Cerebellum (tissue), 4 donors: ENCODE measurements at places on chromosomes 2 and 18.

- no peak for DNase-seq
Observed at GRCh38 chr2:239467281-239467955, 66.6 kb upstream of the HDAC4 start.

- no peak for DNase-seq
Observed at GRCh38 chr18:35915056-35915455, 57.4 kb upstream of the RMP24 start.

GRCh38 chr2:71929482-71929772 lies 218.2 kb downstream of the CYP26B1 start:
- DNase-seq, result no peak

- DNase-seq, result no peak
Observed at GRCh38 chr2:109209412-109209811, 80.4 kb downstream of the SH3RF3 start.

GRCh38 chr2:179751163-179751809 lies 110.1 kb downstream of the ZNF385B start:
- peak; percentile 29 for DNase-seq

DNA sequence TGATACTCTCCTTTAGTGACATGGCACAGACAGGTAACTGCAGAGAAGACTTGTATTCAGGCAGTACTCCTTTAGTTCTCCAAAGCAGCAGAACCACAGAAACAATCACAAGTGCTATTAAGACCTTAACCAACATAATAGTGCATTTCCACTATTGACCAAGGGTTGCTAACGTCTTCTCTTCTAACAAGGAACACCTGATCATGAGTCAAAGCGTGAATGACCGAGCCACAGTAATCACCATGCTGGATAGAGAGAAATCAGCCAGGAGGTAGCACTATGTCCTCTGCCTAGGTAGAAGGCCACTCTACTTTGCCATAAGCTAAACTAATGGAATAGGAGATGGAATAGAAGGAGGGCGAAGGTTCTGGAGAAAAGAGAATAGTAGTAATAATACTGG lies 161.0 kb downstream of the ANKRD44 start:
- no peak for DNase-seq

- no peak for DNase-seq
Observed at GRCh38 chr2:46943881-46944798, 28.5 kb upstream of the MCFD2 start.

- no peak for DNase-seq
Observed at GRCh38 chr18:56374007-56374655, 264.3 kb downstream of the TXNL1 start.

- no peak for DNase-seq
Observed at GRCh38 chr2:179612108-179612507, 249.3 kb downstream of the ZNF385B start.

DNA sequence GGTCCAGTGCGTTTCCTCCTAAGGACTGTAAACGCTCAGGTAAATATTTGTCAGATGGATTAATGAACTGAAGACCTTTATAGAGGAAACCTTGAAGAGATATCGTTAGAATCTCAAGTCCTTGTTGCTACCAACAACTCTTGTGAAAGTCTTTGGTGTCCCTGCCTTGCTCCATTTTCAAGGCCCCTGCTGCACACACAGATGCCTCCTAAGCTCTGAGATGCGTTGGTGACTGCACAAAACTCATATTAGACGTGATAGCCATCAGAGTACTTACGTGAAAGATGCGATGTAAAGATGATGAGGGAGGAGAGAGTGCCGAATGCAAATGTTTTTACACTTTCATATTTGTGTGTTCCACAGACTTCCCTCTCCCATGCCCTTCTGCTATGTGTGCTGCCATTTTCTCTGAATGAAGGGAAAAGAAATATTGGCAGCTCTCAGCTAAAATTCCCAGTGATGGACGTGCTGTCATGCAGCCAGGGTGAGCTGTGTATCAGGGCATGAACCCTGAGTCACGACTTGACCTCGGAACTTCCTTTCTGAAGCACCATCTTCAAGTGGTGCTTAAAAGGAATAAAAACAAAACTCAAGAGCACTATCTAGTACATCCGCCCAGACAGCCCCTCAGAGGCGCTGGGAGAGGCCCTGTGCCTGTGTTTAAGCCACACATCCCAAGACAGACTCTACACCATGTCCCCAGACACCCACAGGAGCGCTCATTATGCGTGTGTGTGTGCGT lies 117.4 kb downstream of the FAM210A start:
- DNase-seq, result no peak

GRCh38 chr2:46554397-46554796 lies 75.0 kb downstream of the TMEM247 start:
- DNase-seq, result no peak

DNA sequence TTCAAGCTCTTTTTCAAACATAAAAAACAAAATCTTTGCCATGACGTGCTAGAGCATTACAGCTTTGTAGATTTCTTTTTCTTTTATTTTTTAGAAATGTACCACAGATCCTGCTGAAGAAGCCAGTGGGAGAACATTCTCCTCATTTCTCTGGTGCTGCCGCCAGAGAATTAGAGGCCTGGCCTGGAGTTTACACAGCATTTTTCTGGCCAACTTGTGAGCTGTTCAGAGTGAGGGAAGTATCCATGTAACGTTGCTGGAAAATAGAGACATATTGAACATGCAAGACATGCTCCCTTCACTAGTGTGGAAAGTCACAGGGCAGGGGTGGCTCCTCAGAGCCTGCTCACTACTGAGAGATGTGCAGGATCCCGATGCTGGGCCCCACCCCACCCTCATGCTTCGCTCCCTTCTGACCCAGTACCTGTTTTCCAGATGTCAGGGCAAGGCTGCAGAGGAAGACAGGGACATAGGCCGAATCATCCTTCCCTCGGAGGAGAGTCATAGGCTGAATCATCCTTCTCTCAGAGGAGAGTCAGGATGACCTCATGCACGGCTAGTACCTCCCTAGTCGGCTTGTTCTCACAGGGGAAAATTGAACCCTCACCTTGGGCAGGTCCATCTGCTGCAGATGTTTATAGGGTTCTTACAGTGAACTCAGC lies 298.5 kb downstream of the INSIG2 start:
- DNase-seq, result no peak

GRCh38 chr2:85988175-85988913 lies 99.6 kb upstream of the ST3GAL5 start:
- DNase-seq, result no peak

DNA sequence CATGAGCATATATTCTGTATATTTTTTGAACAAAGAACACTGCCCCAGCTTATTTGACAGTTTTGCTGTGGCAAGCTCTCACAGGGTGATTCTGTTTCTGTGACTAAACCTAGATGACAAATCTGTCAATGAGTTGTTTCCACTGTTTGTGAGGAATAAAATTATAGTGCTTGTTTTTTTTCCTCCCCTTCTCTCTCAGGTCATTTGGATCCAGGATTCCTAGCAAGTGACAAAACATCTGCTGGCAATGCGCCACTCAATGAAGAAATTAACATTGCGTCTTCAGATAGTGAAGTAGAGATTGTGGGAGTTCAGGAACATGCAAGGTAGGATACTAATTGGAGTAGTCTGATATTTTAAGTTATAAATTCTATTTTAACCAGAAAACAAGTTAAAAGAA lies 149.3 kb downstream of the HAUS1 start:
- no peak for DNase-seq

DNA sequence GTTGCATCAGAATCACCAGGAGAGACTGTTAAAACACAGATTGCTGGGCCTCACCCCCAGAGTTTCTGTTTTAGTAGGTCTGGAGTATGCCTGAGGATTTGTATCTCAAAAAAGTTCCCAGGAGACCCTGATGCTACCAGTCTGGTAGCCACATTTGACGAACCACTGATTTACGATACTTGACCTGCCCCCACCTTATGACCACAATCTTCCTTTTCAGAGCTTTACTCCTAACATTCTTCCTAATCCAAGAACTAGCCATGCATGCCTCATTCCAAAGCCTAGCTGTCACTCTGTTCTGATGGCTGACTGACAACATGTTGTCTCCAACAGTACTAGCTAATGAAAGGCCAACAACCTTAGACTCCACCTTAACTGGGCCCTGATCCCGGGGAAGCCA lies 191.4 kb downstream of the MBD2 start:
- DNase-seq, result no peak

- no peak for DNase-seq
Observed at GRCh38 chr2:160091381-160091780, 29.0 kb upstream of the PLA2R1 start.

DNA sequence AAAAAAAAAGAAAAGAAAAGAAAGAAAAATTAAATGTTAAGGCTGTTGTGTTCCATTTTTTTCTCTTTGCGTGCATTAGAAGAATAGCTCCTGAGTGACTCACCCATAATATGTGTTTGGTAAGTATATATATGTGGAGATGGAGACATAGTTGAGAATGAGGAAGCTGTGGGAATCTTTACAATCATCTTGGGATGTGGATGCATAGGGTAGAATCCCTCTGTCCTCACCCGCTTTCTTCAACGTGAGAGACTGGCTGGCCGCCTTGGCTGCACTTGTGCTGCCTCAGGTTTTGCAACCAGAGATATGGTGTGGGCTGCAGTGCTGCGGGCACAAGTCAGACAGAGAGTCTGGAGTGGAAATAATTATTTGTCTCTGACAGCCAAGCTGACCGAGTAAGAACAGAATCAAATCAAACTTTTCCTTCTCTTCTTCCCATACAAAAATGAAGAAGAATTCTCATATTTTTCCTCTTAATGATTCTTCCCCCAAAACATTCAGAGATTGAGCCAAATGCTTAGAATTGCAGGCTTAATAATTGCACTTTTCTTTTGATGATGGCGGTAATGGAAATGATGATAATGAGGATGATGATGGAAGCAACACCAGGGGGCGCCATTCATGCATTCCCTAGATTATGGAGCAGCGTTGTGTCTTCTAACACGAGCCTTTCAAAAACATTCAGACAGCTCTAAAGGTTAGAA lies 48.5 kb downstream of the SERPINB7 start:
- DNase-seq, result no peak

DNA sequence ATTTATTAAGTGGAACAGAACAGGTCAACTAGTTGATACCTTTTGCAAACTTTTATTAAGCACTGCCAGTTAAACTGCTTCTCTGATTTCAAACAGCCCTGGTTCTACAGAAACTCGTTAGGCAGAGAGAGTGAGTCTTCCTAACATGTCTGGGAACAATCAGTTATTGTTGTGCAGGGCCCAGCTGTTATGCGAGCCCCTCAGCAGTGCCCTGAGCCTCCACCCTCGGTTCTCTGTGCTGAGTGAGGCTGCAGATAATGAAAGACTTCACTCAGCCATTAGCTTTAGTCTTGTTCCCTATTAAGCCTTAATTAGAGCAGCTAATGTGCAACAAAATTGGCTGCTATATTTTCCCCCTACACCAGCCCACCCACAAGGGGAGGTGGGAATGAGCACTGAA lies 39.6 kb downstream of the KCTD18 start:
- no peak for DNase-seq

- DNase-seq, result no peak
Observed at GRCh38 chr2:234705108-234705507, 208.2 kb upstream of the ARL4C start.

GRCh38 chr2:169366066-169366465 lies 3.7 kb upstream of the LRP2 start:
- DNase-seq, result no peak

DNA sequence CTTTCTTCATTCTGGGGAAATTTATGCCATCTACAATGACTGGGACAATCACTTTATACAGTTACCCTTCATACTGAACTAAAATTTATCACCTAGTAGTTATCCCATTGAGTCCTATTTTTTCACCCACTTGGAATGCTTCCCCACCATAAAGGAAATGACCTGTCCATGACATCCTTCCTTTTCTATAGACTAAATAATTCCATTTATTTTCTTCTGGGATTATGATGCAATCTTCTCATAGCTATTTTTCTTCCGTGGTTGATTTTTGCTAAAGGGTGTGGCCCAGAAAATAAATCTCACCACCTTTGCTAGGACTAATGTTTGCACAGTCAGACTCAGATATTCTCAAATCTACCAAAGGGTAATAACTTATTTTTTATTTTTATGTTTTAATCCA lies 186.1 kb upstream of the NRXN1 start:
- DNase-seq, result no peak

- DNase-seq, result no peak
Observed at GRCh38 chr2:85534881-85535280, 4.1 kb upstream of the MAT2A start.

DNA sequence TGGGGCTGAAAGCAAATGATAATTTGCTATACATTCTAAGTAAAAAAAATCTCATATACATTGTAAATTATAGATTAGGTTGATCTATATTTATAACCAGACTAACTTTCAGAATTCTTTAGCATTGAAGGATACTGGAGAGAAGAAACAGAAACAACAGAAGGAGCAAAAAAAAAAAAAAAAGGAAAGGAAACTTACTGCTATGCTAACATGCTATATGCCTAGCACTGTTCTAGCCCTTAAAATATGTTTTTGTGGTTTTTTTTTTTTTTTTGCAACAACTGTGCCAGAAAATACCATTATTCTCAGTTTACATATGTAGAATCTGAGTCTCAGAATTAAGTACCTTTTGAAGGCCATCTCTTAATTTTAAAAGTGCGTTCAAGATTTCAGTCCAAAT lies 204.9 kb upstream of the MC4R start:
- DNase-seq, result no peak

DNA sequence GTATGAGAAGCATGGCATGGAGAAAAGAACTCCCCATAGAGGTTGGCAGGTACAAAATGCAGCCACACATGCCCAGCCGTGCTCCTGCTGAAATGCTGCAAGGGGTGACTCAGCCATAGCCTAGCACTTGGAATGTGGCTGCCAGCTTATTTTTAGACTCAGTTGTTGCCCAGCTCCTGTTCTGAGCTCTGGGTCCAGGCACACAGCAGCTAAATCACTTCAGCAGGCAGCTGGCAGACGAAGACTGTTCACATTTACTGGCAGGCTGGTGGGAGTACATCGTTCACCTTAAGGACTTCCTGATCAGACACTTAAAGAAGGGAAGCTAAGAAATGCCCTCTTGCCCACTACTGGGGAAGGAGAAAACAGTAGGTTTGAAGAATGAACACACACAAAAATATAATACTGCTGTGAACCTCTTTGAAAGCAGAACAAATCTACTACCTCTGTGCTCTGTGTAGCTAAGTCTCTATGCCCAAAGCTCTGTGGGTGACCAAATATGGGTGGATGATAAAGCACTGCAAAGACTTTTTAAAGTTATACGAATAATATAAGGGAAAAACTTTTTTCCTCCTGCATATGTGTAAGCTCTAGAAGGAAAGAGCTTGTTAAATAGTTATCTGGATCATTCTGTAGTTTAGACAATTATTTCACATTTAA lies 146.1 kb downstream of the LNPK start:
- DNase-seq, result no peak

DNA sequence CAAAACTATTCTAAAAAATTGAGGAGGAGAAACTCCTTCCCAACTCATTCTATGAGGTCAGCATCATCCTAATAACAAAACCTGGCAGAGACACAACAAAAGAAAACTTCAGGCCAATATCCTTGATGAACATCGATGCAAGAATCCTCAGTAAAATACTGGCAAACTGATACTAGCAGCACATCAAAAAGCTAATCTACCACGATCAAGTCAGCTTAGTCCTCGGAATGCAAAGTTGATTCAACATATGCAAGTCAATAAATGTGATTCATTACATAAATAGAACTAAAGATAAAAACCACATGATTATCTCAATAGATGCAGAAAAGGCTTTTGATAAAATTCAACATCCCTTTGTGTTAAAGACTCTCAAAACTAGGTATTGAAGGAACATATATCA lies 63.1 kb downstream of the EHBP1 start:
- no peak for DNase-seq
